Psoas muscle (tissue), 8 donors: ENCODE measurements at places on chromosomes 5 and 9. TPM values are rescaled to one million over a fixed set of nuclear protein-coding genes. Genes with fewer than 3 reads are reported as not detected.

The PDE6A gene
- total RNA-seq: 0.05 TPM

The ADRA1B gene
- 0.30 TPM for total RNA-seq

The FAM163B gene
- not detected for total RNA-seq

The BRINP1 gene
- 0.17 TPM for total RNA-seq

GRCh38 chr5:36883894-36884462, 7.4 kb downstream of the NIPBL start:
- no peak overlapping the region for H3K4me3 ChIP-seq
- H3K36me3 ChIP-seq: no peaks in the 10 kb centered on the region
- no peak for DNase-seq
- peaks cover 76% of the 10 kb centered on the region for H3K4me1 ChIP-seq

DNA sequence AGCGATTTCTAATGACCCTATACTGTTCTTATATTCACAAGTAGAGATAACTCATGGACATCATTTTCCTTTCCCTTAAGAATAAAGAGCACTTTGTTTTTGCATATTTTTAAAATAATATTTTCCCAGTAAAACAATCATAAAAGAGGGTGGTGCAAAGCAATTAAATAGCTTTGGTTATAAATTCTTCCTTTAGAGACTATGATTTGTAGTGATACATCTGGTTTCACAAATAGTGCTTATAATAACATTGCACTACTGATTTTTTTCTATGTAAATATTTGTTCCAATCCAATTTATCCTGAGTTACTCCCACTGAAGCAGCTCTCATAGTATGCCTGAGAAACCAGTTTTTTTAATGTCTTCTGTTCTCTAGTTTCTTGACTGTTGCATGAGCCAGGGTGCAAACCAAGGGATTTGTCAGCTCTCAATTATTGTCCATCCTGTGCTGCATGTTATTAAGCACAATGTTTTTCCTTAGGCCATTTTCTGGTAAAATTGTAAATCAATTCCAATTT, 74.7 kb downstream of the LURAP1L start:
- H3K4me1 ChIP-seq: no peaks in the 10 kb centered on the region
- H3K36me3 ChIP-seq: no peaks in the 10 kb centered on the region
- no peak overlapping the region for H3K27ac ChIP-seq

DNA sequence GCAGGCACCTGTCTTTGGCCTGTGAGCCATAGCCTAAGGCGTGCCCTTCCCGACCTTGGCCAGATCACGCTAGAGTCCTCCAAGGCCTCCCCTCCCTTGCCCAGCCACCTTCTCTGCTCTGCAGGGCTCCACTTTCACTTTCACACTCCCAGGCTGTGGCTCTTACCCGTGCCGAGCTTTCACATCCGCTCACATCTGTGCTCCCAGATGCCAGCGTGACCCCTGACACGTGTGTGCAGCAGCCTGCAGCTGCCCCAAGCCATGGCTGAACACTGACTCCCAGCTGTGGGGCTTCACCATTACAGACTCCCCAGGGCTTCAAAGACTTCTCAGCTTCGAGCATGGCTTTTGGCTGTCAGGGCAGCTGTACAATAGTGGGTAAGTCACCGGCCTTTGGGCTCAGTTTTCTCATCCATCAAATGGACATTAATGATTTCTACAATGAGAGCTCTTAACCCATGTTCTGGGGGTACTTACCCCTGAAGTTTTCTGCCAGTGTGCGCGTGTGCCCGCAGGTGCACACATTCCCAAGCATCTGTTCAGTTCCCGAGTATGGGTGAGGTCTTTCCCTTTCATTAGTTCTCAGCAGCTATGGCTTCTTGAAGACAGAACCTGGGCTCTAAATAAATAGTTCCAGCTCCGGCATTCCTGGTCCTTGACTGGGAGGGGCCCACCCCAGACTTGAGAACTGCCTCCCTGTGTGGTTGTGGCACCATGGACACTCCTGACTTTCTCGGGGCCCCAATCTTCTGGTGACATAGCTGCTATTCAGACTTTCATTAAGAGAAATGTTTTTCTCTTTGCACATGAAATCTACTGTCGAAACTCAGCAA, 118.6 kb downstream of the RGS3 start:
- peak overlapping the region; percentile 69 for H3K27ac ChIP-seq
- peaks cover 15% of the 10 kb centered on the region for H3K36me3 ChIP-seq
- H3K27me3 ChIP-seq: no peaks in the 10 kb centered on the region
- H3K4me1 ChIP-seq: peaks cover 45% of the 10 kb centered on the region
- H3K4me3 ChIP-seq: peak overlapping the region; percentile 5

DNA sequence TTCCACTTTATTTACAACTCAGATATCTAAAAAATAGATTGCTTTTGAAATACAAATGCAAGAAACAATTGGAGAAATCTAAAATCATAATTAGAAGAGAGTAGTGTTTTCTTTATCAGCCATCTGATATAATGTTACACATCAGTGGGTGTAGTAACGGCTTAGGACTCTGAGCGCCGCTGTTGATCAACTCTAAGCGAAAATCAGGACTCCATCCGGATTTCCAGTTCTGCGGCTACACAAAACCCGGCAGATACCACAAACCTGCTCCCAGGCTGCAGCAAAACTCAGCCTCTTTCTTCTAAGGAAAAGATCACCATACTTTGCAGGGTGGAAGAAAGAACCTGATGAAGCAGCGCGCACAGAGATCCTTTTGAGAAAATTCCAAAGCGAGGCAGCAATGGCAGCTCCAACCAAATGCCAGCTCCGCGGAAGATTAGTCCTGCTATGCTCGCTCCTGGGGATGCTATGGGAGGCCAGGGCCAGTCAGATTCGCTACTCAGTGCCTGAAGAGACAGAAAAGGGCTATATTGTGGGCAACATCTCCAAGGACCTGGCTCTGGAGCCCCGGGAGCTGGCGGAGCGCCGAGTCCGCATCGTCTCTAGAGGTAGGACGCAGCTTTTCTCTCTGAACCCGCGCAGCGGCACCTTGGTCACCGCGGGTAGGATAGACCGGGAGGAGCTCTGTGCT, at the start of gene PCDHGA9:
TSS of gene PCDHGA9 (plus strand) at position 226 of the 691 bp plus-strand sequence. CDS start at position 401, 175 bp downstream.
- H3K27ac ChIP-seq: no peak within 1 kb of the TSS
- H3K36me3 ChIP-seq: no peaks in the 10 kb centered on the region
- peak within 1 kb of the TSS; percentile 47 for H3K4me3 ChIP-seq
- DNase-seq: peak; percentile 59
- peaks cover 37% of the 10 kb centered on the region for H3K27me3 ChIP-seq
- peaks cover 4% of the 10 kb centered on the region for H3K4me1 ChIP-seq

DNA sequence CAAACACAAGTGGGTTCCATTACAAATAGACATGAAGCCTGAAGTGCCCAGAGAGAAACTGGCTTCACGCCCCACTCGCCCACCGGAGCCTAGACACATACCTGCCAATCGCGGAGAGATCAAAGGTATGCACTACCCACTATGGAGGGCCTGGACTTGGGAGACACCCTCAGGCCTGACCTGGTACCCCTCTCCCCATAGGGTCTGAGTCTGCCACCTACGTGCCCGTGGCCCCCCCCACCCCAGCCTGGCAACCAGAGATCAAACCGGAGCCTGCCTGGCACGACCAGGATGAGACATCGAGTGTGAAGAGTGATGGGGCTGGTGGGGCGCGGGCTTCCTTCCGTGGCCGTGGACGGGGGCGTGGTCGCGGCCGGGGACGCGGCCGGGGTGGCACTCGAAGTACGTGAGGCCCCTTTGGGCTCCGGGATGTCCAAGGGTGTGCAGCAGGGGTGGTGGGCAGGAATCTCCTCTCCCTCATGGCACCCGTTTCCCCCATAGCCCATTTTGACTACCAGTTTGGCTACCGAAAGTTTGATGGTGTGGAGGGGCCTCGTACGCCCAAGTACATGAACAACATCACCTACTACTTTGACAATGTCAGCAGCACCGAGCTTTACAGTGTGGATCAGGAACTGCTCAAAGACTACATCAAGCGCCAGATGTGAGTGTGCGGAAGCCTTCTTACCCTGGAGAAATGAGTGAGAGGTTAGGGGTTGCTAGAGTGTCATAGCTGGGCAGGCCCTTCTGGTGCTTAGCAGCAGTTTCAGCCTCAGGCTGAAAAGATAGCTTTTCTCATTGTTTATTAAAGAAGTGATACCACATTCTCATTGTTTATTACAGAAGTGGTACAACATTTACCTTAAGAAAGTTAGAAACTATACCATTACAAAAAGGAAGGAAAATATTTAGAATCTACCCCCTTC, 38.7 kb downstream of the LARP1 start:
- H3K4me3 ChIP-seq: no peak overlapping the region
- H3K4me1 ChIP-seq: no peaks in the 10 kb centered on the region
- no peak for DNase-seq
- H3K27me3 ChIP-seq: no peaks in the 10 kb centered on the region
- no peak overlapping the region for H3K27ac ChIP-seq

GRCh38 chr5:60673334-60673733, 26.6 kb downstream of the DEPDC1B start:
- no peak overlapping the region for H3K4me3 ChIP-seq
- H3K27me3 ChIP-seq: no peaks in the 10 kb centered on the region
- H3K4me1 ChIP-seq: no peaks in the 10 kb centered on the region
- H3K27ac ChIP-seq: no peak overlapping the region
- no peak for DNase-seq

DNA sequence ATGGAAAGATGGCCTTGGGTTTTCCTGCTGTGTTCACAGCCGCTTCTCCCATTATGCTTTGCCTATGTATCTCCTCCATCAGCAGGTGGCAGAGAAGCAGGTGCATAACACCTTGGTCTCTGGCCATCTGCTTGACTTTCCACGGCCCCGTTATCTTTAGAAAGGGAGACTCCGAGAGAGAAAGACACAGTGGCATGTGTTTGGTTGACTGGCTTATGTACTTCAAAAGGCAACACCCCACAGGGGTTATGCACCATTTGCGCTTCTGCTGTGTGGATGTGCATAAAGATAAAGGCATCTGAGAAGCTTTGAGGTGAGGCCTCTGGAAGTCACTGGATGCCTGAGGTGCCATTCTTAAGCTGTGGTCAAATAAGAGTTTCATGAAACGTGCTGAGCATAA, 138.4 kb downstream of the EGFLAM start:
- no peak overlapping the region for H3K27ac ChIP-seq
- no peaks in the 10 kb centered on the region for H3K27me3 ChIP-seq
- no peaks in the 10 kb centered on the region for H3K36me3 ChIP-seq
- H3K4me3 ChIP-seq: no peak overlapping the region

DNA sequence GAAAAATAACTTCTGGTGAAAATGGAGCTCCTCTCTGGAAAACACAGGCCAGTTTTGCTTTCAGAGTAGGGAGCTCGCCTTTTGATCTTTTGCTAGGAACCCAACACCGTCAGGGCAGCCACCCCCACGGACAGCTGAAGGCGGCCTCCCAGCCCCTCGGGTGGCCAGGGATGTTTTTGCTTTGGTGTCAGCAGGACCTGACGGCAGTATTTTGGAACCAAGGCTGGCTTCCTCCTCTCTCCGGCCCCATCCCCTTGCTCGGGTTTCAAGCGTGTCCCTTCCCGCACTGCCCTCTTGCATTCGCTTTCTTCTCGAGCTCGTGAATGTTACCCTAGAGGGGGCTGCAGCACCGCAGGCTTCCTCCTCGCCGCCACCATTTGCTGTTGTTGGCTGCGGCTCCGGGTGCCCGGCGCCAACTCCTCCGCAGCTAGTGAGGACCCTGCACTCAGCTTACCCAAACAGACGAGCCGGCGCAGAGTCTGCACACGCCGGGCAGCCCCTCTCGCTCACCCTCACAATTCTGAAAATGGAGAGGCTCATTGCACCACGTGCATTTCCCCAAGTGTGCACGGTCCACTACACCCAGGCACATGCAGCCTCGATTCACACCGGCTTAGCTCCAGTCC, 35.5 kb upstream of the ADAMTSL1 start:
- peak overlapping the region; percentile 60 for H3K4me3 ChIP-seq
- H3K36me3 ChIP-seq: no peaks in the 10 kb centered on the region
- H3K4me1 ChIP-seq: no peaks in the 10 kb centered on the region
- H3K27ac ChIP-seq: no peak overlapping the region
- peak; percentile 54 for DNase-seq

- peak overlapping the region; percentile 85 for H3K27ac ChIP-seq
- no peaks in the 10 kb centered on the region for H3K27me3 ChIP-seq
- peaks cover 6% of the 10 kb centered on the region for H3K36me3 ChIP-seq
- no peak overlapping the region for H3K4me3 ChIP-seq
Measured at GRCh38 chr5:37721447-37721871, 118.4 kb downstream of the GDNF start.

DNA sequence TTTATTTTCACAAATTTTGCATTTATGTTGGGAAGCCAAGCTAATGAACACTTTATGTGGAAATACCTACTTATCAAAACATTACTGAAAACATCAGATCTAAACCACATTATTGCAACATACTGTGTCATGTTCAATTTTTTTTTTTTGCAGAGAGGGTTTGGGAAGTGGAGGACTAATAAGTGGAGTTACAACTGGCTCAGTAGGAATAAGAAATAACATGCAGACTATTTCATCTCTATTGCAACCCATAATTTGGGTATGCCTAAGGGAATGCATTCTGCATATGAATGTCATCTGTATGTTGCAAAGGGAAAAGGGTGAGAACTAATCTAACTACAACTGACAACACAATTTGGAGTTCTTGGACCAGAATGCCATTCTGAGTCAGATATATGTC, 41.8 kb downstream of the APC start:
- H3K4me1 ChIP-seq: no peaks in the 10 kb centered on the region
- H3K36me3 ChIP-seq: no peaks in the 10 kb centered on the region
- no peaks in the 10 kb centered on the region for H3K27me3 ChIP-seq
- no peak for DNase-seq
- no peak overlapping the region for H3K27ac ChIP-seq

DNA sequence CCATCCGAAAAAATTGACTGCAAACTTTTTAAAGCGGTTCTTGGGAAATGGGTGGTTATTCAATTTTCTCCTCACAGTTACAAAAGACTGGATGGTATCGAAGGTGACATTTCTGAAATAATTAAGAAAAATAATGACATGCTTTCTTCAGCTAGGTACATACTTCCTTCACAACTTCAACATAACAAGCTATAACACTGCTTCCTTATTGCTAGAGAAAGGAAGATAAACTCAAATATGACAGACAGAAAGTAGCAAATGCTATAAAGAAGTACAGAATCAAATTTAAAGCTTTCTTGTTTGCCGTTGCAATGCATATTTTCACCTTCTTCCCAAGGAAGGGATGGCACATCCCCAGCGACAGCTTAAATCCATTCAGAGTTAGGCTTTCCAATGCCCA, 93.5 kb upstream of the EFNA5 start:
- no peak overlapping the region for H3K27ac ChIP-seq
- H3K4me1 ChIP-seq: no peaks in the 10 kb centered on the region
- DNase-seq: no peak
- H3K4me3 ChIP-seq: no peak overlapping the region
- H3K27me3 ChIP-seq: no peaks in the 10 kb centered on the region

GRCh38 chr5:40877371-40877988, 31.8 kb upstream of the C7 start:
- no peak overlapping the region for H3K27ac ChIP-seq
- H3K4me1 ChIP-seq: no peaks in the 10 kb centered on the region
- H3K27me3 ChIP-seq: no peaks in the 10 kb centered on the region
- H3K4me3 ChIP-seq: no peak overlapping the region
- no peaks in the 10 kb centered on the region for H3K36me3 ChIP-seq
